ENCODE measurements at places on chromosomes 13 and 19. TPM values are rescaled to one million over a fixed set of nuclear protein-coding genes. Genes with fewer than 3 reads are reported as not detected.

The SIAH3 gene
- not detected for total RNA-seq

- H3K4me1 ChIP-seq: no peaks in the 10 kb centered on the region
- no peaks in the 10 kb centered on the region for H3K27me3 ChIP-seq
- no peaks in the 10 kb centered on the region for H3K36me3 ChIP-seq
Measured at GRCh38 chr13:98998831-98999638, 21.2 kb upstream of the DOCK9 start.

The ZNF98 gene
- not detected for total RNA-seq

The CYP4F2 gene
- total RNA-seq: 1.1 TPM

DNA sequence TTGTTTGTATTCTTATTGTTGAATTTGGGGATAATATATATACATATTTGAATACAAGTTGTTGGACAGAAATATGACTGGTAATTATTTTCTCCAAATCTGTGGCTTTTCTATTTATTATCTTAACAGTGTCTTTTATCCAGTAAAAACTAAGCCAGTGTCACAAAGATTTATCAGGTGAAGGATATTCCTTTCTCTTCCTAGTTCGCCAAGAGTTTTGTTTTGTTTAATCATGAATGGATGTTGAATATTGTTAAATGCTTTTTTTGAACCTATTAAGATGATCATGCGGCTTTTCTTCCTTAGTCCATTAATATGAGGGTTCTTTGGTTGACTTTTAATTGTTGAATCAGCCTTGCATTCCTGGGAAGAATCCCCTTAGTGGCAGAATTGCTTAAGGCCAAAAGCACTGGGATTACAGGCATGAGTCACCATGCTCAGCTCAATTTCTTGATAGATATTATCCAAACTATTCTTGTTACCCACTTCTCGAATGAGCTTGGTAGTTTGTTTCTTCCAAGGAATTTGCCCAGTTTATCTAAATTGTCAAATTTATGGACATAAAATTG, 53.3 kb downstream of the TEX26 start:
- peaks cover 14% of the 10 kb centered on the region for H3K4me1 ChIP-seq
- H3K4me3 ChIP-seq: no peak overlapping the region
- H3K27me3 ChIP-seq: no peaks in the 10 kb centered on the region

DNA sequence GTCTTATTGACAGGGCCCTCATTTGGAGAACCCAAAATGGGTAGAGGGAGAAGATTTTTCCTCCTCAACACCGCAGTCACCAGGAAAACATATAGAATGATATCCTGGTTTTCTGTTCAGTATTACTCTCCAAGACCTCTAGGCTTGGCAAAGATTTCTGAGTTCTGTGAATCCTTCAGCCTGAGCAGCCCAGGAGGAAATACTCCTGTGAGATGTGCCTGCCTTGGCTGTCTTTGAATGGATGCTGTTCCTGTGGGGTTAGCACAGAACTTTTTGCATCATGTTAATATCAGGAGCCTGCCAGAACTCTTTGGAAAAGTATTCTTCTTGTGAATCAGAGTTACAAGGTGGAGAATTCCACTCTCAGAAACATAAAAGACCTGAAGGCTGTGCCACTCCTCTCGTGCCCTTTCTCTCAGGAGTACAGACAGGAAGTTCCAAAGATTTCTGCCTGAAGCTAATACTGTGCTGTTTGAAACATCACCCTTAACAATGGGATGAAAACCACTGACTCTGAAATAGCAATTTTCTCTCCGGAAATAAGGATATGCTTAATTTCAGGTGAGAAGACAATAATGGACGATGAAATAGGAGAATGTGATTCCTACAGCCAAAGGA, 520.1 kb upstream of the NBEA start:
- no peak overlapping the region for H3K27ac ChIP-seq
- DNase-seq: no peak
- H3K36me3 ChIP-seq: no peaks in the 10 kb centered on the region
- no peak overlapping the region for H3K4me3 ChIP-seq
- H3K4me1 ChIP-seq: no peaks in the 10 kb centered on the region
